ENCODE measurements at places on chromosomes 7 and 10. TPM values are rescaled to one million over a fixed set of nuclear protein-coding genes. Genes with fewer than 3 reads are reported as not detected.

Gene NUTM2D
- polyA plus RNA-seq = 3.4 TPM

Gene CFAP69
- polyA plus RNA-seq = 2.4 TPM

Gene NRCAM
- 0.31 TPM for polyA plus RNA-seq

Gene PLAU
- 0.45 TPM for polyA plus RNA-seq

Gene SEC24C
- polyA plus RNA-seq = 66.4 TPM

Gene MNX1
- polyA plus RNA-seq = 0.91 TPM

Gene NKX1-2
- polyA plus RNA-seq = not detected

Gene MOGAT3
- 39.2 TPM for polyA plus RNA-seq

Gene TAS2R40
- polyA plus RNA-seq = not detected

Gene RTKN2
- polyA plus RNA-seq = 1.2 TPM

Gene SPACDR
- 0.24 TPM for polyA plus RNA-seq

Gene INMT
- polyA plus RNA-seq = not detected

Gene TAC1
- polyA plus RNA-seq = not detected

Gene RGR
- 0.68 TPM for polyA plus RNA-seq

Gene TAS2R3
- 0.74 TPM for polyA plus RNA-seq

Gene CDK14
- 0.16 TPM for polyA plus RNA-seq

Gene A1CF
- 56.1 TPM for polyA plus RNA-seq

Gene DNAJC12
- polyA plus RNA-seq = 43.9 TPM

Gene COL26A1
- polyA plus RNA-seq = 7.8 TPM

Gene ERVW-1
- not detected for polyA plus RNA-seq

Gene DRGX
- not detected for polyA plus RNA-seq
